Lung (tissue), 17 donors: ENCODE measurements at places on chromosomes 5 and 9. TPM values are rescaled to one million over a fixed set of nuclear protein-coding genes. Genes with fewer than 3 reads are reported as not detected.

MVB12B gene
- 20.7 TPM for total RNA-seq

ALDOB gene
- total RNA-seq, result not detected

WNT8A gene
- total RNA-seq, result not detected

DNA sequence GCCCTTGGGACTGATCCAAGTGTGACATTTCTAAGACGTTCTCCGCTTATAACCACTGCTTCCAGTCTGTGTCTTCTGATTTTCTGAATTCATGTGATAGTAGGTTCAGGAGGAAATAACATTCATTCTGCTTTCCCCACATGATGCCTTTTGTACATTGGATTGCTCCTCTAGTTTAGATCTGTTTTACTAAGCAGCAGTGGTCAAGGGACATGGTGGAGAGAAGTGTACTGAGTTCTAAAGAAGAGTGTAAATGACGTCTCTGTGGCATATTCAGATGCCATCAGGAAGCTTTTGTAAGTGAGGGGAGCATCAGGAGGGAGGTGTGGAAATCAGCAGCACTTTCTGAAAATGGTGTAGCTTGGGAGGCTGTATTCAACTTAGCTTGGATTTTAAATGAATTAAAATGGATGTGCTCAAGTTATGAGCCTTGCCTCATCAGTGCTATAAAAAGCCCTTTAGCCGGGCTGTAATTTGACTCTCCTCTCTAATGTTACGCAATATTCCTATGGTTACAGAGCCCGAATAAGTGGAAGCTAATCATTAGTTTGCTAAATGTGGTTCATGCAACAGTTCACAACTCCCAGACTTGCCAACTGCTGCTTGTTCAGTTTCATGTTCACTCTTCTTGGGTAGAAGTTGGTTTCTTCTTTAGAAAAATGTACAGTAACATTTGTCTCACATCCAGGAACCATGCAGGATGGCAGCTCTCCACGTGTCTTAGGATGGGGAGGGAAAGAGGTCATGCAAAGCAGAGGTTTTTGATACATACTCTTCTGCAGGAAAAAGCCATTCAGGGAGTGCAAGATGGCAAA is 281.3 kb downstream of the ARHGAP26 start:
- peak; percentile 72 for DNase-seq

DNA sequence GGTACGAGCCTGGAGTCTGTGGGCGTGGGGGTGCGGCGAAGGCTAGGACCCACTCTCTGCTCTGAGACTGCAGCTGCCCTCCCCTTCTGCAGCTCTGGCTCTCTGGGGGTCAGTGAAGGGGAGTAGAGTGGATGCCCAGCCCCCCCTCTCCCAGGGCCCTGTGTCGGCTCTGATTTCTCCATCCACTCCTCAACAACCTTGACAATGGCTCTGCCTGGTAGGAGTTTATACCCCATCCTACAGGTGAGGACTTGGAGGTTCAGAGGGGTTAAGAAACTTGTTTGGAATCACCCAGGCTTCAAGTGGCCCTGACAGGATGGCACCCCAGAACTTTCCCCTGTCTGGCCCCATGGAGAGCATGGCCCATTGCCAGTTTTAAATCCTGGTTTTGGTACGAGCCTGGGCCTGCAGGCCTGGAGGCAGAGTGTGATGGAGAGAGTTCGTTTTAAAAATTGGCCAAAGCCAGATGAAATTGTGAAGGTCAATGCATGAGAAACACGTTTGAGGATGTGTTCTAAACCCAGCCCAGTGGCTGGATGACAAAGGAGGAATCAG is 22.3 kb downstream of the NCS1 start:
- no peak for DNase-seq

DNA sequence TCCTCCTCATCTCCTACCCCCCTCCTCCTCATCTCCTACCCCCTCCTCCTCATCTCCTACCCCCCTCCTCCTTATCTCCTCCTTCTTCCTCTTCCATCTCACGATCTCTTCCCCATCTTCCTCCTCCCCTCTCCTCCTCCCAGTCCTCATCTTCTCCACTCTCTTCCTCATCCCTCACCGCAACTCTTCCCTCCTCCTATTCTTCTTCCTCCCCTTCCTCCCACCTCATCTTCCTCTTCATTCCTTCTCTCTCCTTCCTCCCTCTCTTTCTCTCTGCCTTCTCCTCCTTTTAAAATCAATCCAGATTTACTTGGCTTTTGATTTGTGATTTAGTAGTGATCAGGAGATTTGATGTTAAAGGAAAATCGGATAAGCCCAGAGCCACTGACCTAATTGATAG is 15.0 kb upstream of the BOD1 start:
- no peak for DNase-seq

DNA sequence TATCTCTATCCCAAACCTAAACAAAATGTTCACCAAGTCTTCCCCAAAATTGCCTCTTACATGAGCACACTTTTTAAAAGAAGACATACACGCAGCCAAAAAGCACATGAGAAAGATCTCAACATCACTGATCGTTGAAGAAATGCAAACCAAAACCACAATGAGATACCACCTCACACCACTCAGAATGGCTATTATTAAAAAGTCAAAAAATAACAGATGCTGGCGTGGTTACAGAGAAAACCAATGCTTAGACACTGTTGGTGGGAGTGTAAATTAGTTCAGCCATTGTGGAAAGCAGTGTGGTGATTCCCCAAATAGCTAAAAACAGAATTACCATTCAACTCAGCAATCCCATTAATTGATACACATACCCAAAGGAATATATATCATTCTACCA is 83.8 kb downstream of the SEMA5A start:
- no peak for DNase-seq

- DNase-seq, result no peak
Observed at GRCh38 chr9:40928803-40929487, 199.5 kb downstream of the FOXD4L6 start.

- DNase-seq, result no peak
Observed at GRCh38 chr9:24071716-24072115, 245.7 kb upstream of the ELAVL2 start.

DNA sequence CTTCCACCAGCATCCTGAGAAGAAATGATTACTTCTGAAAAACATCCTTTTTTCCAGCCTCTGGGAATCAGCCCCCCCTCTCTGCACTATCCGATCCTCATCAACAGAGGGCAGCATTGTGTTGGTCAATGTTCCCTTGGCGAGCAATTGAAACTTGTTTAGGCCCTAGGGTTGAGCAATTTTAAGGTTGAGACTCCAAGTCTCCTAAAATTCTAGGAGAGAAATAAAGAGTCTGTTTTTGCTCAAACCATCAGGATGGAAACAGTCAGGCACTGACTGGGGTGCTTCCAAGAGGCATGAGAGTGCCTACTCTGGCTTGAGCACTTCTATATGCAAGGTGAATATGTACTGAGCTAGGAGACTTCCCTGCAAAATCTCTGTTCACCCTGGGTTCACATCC is 12.4 kb upstream of the CYFIP2 start:
- DNase-seq, result peak; percentile 40

DNA sequence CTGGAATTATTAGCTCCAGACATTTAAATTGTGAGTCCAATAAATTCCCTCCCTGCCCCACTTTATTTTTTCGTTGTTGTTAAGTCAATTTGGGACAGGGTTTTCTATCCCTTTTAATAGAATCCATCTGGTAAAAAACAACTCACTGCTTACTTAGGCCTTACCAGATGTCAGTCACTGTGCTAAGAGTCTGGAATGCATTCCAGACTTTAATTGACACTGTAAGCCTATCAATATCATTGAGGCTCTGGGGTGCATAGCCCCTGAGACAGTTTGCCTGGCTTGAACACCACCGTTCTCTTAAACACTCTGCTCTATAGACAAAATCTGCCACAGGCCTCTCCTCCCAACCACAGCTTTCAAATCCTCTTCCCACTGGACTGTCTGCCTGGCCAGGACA is 175.9 kb downstream of the NSG2 start:
- no peak for DNase-seq

DNA sequence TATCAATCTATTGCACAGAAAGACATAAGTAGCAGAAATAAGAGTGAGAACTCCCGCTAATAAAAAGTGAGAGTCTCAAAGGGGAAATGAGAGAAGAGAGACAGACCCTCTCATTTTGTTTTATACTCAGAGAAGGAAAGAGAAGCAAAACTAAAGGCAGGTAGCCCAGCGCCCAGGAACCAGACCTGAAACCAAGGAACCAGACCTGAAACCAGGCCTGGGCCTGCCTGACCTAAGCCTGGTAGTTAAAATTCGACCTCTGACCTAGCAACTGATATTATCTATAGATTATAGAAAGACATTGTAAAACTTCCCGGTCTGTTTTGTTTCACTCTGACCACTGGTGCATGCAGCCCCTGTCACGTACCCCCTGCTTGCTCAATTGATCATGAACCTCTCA is 134.5 kb upstream of the SEMA6A start:
- no peak for DNase-seq

DNA sequence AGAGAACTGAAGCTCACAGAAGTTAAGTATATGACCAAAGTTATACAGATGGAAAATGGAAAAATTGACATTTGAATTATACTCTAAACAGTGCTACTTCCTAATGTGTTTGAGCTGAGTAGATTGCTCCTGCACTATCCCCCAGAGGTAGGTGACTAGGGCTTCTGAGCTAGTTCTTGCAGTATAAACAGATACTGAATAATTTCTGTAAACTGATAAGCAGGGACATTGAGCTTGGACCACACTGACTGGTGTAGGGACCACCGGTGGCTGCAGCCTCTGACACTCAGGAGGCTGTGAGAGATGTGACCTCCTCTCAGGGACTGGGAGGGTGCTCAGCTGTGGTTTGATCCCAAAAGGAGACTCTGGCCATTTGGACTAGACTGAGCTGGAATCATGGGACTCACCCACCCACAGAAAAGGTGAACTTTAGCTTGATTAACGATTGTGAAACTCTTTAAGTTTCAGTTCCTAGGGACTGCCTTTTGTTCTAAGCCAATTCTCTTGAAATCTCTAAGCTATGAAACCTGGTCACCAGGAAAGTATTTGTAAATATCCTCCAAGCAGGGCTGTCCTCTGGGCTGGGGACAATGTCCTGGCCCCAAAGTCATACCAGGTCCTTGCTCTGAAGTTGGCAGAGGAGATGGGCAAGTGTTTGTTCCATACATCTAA is 291.5 kb downstream of the SEC61B start:
- no peak for DNase-seq
